GM12878 (cell line): ENCODE measurements at places on chromosomes 1 and 21.

DNA sequence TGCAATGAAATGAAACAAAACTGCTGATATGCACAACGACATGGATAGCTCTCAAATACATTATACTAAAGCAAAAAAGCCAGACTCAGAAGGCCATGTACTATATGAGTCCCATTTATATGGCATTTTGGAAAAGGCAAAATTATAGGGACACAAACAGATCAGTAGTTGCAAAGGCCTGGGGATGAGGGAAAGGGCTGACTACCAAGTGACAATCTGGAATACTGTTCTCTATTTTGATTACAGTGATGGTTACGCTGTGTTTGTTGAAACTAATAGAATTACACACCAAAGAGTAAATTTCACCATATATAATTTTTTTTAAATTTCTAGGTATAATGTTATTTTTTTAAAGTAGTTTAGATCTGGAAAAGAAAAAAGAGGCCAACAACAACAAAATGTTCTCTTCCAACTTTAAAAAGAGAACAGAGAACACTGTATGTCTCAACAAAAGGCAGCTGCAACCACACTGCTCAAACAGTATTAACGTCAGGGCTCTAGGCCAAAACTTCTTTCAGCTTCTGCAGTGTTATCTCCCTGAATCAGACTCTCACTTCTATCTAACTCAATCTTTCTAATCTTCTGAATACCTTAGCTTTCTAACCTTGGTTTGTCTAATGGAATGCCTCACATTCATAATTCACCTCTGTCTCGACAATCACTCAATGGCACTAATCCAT lies 75.8 kb downstream of the FOXJ3 start:
- no peaks in the 10 kb centered on the region for H3K36me3 ChIP-seq
- H3K27me3 ChIP-seq = no peaks in the 10 kb centered on the region
- peak overlapping the region; percentile 66 for H3K27ac ChIP-seq
- no peak overlapping the region for H3K4me3 ChIP-seq
- H3K4me1 ChIP-seq = peaks cover 33% of the 10 kb centered on the region

- peaks cover 62% of the 10 kb centered on the region for H3K4me1 ChIP-seq
- no peak for DNase-seq
- no peak overlapping the region for H3K27ac ChIP-seq
- 0 out of 2 replicates have a peak overlapping the region, but pooled peaks have one; percentile 4 for H3K4me3 ChIP-seq
- peaks cover 22% of the 10 kb centered on the region; the same call in 1 of the 2 replicates for H3K36me3 ChIP-seq
These were observed 5.3 kb downstream of the ARF1 start for GRCh38 chr1:228087771-228088251.

- H3K4me3 ChIP-seq = no peak overlapping the region
- no peaks in the 10 kb centered on the region for H3K4me1 ChIP-seq
- no peaks in the 10 kb centered on the region for H3K27me3 ChIP-seq
- no peak overlapping the region for H3K27ac ChIP-seq
- H3K36me3 ChIP-seq = no peaks in the 10 kb centered on the region
These were observed 572.9 kb downstream of the LTN1 start for GRCh38 chr21:28419811-28420210.

- H3K4me3 ChIP-seq = no peak overlapping the region
- DNase-seq = no peak
- H3K36me3 ChIP-seq = no peaks in the 10 kb centered on the region
- H3K27me3 ChIP-seq = no peaks in the 10 kb centered on the region
- H3K4me1 ChIP-seq = no peaks in the 10 kb centered on the region
- H3K27ac ChIP-seq = no peak overlapping the region
These were observed 25.0 kb downstream of the MTARC1 start for GRCh38 chr1:220811695-220812094.

DNA sequence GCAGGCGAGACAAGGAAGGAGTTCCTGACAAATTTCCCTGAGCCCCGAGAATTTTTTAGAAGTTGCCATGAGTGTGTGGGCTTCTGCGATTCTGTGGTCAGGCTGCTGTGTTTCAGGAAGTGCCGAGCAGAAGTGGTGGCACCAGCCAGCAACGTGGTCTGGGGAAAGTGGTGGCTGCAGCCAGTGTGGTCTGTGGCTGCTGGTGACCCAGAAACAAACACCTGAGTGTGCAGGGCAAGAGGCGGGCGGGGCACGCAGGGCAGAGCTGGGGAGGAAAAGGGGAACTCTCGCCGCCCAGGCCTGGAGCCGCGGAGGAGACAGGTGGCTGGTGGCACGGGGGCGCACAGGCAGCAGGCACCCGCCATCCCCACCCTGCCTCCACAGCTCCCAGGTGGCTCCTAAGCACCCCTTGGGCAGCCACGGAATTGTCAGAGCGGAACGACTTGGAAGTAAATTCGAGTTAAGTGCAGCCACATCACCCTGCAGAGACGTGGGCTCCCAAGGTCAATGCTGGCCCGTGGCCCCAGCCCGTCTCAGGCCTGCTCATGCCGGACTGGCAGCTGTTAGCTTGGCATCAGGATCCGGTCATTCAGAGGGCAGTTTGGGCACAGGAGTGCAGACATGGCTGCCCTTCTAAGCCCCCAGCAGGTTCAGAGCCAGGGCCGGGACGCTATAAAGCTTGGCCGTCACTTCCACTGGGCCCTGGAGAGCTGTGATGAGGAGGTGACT lies 25.1 kb downstream of the PRDM16 start:
- no peak for DNase-seq
- H3K36me3 ChIP-seq = no peaks in the 10 kb centered on the region
- H3K4me3 ChIP-seq = no peak overlapping the region
- no peak overlapping the region for H3K27ac ChIP-seq
- no peaks in the 10 kb centered on the region for H3K4me1 ChIP-seq

DNA sequence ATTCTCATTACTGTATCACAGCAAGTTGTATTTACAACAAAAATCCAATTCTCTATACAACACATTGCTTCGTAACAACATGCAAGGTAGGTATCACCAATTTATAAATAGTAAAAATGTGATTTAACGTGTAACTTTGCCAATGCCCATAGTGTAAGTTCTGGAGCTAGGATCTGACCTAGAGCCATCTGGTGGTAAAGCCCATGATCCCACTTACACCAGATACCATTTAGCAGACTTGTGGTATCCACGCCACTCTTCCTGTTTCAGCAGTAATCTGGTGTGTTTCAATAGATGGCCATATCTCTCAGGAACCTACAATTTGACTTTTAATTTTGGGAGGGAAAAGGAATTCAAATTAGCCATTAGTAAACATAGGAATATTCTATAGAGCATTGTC lies 10.2 kb downstream of the SETSIP start:
- no peaks in the 10 kb centered on the region for H3K4me1 ChIP-seq
- DNase-seq = no peak
- H3K4me3 ChIP-seq = no peak overlapping the region
- no peaks in the 10 kb centered on the region for H3K27me3 ChIP-seq
- no peaks in the 10 kb centered on the region for H3K36me3 ChIP-seq
- no peak overlapping the region for H3K27ac ChIP-seq

DNA sequence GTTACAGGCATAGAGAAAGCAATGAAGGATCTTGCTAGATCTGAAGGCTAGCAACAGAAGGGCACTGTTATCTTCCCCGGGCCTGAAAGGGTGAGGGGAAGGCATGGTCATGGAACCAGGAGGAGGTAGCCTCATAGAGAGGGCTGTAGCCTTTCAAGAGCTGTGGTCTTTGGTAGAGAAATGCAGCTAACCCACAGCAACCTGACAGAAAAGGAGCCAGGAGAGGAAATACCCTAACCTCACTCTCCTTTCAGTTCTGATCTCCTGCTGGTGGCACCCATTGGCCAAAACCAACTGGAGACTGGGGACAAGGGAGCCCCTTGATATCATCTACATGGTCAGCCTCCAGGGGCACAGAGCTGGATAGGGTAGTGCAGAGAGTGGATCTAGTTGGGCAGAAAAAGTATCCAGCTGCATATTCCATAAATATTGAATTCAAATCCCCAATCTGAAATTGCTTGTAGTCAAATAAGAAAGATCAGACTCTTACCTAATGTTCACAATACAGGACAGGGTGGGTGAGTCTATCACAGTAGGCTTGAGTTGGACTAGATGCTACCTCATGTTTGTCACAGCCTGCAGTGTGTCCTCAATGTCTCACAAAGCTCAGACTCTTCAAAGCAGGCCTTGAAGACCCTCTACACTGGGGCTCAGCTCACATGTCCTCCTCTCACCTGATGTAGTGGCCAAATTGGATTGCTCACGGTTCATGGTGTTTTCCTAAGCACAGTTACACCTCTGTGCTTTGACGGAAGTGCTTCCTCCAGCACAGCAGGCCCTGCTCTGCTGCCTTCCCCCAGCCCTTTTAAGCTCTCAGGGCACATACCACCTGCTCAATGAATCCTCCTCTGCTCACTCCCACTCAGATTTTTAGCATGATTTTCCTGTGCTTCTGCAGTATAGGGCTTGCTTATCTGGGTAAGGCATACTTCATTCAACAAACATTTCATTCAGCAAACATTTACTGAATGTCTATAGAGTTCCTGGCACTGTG lies 74.1 kb upstream of the JUN start:
- DNase-seq = peak; percentile 67
- no peak overlapping the region for H3K4me3 ChIP-seq
- H3K27ac ChIP-seq = peak overlapping the region; percentile 27; the same call in 1 of the 2 replicates
- H3K36me3 ChIP-seq = no peaks in the 10 kb centered on the region

DNA sequence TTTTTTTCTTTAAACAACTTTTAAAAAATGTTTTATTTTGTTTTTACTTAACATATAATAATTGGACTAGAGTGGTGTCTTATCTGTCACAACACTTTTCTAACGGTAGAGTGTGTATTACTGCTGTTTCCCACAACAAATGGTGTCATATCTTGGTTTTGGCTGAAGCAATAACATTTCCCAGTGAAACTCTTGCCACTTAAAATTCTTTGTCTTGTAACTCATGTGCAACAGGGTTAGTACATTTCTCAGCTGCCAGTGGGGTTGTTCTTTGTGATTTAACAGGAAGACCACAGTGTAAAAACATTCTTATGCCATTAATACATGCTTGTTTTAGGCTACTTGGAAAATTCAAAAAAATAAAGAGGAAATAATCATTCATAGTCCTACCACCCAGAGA lies 43.5 kb downstream of the ALPL start:
- H3K27ac ChIP-seq = no peak overlapping the region
- H3K4me1 ChIP-seq = no peaks in the 10 kb centered on the region
- H3K27me3 ChIP-seq = no peaks in the 10 kb centered on the region
- H3K36me3 ChIP-seq = no peaks in the 10 kb centered on the region
- H3K4me3 ChIP-seq = no peak overlapping the region

GRCh38 chr1:178133239-178133989 lies 39.5 kb downstream of the RASAL2 start:
- H3K27ac ChIP-seq = no peak overlapping the region
- no peak for DNase-seq
- no peaks in the 10 kb centered on the region for H3K27me3 ChIP-seq
- no peak overlapping the region for H3K4me3 ChIP-seq
- H3K4me1 ChIP-seq = no peaks in the 10 kb centered on the region

DNA sequence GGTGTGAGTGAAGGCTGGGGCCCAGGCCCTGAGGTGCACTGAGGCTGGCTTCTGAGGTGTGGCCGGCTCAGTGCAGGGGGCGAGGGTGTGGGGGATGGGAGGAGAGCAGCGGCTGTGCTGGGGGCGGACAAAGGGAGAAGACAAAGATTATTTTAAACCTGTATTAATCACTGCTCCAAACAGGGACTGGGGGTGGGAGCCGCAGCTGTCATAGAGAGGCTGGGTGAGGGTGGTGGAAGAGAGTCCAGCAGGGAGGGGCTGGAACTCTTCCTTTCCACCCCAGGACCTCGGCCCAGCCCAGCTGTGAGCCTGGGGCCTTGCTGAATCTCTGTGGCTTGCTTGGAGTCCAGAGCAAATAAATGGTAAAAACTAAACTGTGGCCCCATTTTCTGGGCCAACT lies 106.9 kb downstream of the KCND3 start:
- no peak overlapping the region for H3K4me3 ChIP-seq
- DNase-seq = no peak
- H3K4me1 ChIP-seq = no peaks in the 10 kb centered on the region
- H3K36me3 ChIP-seq = no peaks in the 10 kb centered on the region
- H3K27ac ChIP-seq = no peak overlapping the region
- H3K27me3 ChIP-seq = no peaks in the 10 kb centered on the region; the same call in 1 of the 2 replicates

DNA sequence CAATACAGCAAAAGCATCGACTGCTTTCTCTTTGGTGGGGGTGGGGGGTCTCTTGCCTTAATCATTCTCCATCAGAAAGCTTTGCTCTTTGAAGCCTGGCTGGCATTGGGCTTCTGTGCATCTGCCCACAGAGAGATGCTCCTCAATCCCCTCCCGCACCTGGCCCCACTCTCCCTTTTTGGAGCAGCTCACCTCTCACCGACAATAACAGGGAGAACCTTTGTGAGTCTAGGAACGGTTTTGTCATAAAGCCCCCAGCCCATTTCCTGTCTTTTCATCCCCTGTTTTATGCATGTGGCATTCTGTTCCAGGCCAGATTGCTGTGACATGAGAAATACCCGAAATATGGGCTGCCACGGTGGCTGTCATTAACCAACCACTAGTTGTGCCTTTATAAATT lies 469.0 kb upstream of the VAMP3 start:
- H3K4me1 ChIP-seq = no peaks in the 10 kb centered on the region
- no peaks in the 10 kb centered on the region for H3K36me3 ChIP-seq
- no peak overlapping the region for H3K27ac ChIP-seq
- no peaks in the 10 kb centered on the region; the same call in 1 of the 2 replicates for H3K27me3 ChIP-seq

GRCh38 chr21:34998176-34998575 lies 50.9 kb downstream of the RUNX1 start:
- no peaks in the 10 kb centered on the region for H3K27me3 ChIP-seq
- H3K4me3 ChIP-seq = no peak overlapping the region
- no peaks in the 10 kb centered on the region; the same call in 1 of the 2 replicates for H3K4me1 ChIP-seq
- H3K27ac ChIP-seq = no peak overlapping the region
